ENCODE measurements at places on chromosomes 4 and X. TPM values are rescaled to one million over a fixed set of nuclear protein-coding genes. Genes with fewer than 3 reads are reported as not detected.

DNA sequence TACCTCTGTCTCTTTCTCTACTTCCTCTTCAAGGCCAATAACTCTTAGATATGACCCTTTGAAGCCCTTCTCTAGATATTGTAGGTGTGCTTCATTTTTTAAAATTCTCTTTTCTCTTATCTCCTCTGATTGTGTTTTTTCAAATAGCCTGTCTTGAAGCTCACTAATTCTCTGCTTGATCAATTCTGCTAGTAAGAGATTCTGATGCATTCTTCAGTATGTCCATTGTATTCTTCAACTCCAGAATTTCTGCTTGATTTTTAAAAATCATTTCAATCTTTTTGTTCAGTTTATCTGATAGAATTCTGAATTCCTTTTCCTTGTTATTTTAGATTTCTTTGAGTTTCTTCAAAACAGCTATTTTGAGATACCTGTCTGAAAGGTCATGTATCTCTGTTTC is 47.9 kb downstream of the MCUB start:
- DNase-seq = no peak

- no peak for DNase-seq
Measured at GRCh38 chrX:85379174-85379907, at the start of gene POF1B. Gene POF1B, minus strand, starts transcription at chrX:85379665. Its CDS starts 211 bp downstream, at chrX:85379454.

- no peak for DNase-seq
Measured at GRCh38 chrX:152810403-152810802, 20.2 kb downstream of the CETN2 start.

GRCh38 chr4:152943672-152944071 is 7.5 kb downstream of the FHDC1 start:
- no peak for DNase-seq

GRCh38 chr4:104772849-104773248 is 278.2 kb upstream of the CXXC4 start:
- no peak for DNase-seq

DNA sequence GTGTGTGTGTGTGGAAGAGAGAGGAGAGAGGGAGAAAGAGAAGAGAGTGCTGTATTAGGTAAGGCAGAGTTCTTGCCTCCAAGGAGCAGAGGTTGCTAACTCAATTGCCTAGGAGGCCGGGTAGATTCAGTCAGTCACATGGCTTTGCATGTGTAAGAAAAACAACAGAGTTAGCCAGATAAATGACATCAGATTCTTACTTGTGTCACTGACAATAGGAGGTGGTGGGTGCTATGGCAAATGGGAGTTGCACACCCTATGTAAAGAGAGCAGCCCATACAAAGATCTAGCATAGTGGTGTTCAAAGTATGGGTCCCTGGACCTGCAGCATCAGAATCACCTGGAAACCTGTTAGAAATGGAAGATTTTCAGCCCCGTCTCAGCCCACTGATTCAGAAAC is 14.4 kb upstream of the PGRMC2 start:
- no peak for DNase-seq

- DNase-seq = no peak
Measured at GRCh38 chr4:74370912-74371311, 6.0 kb downstream of the EREG start.

GRCh38 chrX:9072281-9072680 is 38.4 kb upstream of the FAM9B start:
- no peak for DNase-seq

- DNase-seq = no peak
Measured at GRCh38 chrX:77527233-77528001, 80.2 kb downstream of the FGF16 start.

GRCh38 chr4:24321616-24322015 is 262.7 kb downstream of the DHX15 start:
- DNase-seq = no peak

DNA sequence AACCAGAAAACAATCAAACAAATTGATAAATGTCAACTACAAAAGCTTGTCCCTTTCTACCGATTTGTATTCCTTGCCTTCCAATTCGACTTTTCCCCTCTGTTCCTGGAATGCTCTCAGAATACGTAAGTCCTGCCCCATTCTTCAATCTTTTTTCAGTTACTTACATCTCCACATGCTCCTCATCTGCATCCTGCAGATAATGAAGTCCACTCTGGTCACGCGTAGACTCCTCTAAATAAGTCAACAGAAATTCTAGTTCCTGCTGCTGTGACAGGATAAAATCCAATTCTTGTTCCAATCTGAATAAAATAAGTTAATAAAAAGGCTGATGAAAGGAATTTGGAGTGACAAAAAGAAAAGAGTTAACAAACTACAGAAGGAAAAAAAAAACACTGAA is 34.4 kb upstream of the RBM41 start:
- no peak for DNase-seq

DNA sequence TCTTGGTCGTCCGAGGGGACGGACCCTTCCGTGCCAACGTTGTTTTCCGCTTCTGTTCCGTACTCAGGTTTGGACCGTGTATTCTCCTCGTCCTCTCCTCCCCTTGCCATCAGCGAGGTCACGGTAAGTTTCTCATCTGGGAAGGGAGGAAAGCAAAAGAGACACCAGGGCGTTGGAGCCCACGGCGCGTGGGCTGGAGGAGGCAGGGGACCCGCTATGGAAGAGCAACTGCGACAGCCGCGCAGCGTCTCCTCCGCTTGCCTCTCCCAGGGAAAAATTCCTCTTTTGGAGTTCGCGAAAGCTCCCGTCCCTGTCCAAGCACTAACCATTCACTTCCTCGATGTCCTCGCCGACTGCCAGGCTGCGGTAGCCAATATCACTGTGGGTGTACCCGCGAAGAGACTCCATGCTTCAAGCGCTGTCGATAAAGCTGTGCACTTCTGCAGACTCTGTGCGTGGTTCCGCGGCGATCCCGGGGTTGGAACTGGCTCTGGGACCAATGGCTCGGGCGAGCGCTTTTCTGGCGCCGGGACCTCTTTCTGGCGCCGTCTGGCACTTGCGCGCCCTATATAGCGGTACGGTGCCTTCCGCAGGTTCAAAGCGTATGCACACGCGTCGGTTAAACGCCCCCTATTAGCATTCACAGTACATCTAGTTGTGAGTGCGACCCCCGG is at the start of gene ESX1:
Gene ESX1, minus strand, starts transcription at position 492 of the 674 bp plus-strand sequence. Its CDS starts 84 bp downstream, at position 408.
- DNase-seq = no peak

- DNase-seq = no peak
Measured at GRCh38 chrX:140710710-140711109, 1.2 kb downstream of the LINC00632 start.

DNA sequence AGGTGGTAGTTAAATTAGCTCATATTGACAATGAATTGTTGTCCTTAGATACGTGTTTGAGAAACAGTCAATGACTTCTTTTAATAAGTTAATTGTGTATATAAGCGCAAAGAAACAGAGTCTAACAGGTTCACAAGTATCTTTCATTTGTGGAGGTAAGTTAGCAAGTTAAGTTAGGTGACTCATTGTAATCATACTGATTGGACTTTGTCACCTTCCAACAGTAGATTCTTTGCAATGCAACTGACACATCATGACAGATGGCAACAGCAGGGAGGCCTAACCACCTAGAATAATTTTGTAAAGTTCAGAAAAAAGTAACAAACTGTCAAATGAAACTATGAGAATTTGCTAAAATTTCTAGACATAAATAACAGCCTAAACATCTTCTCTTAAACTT is 207.6 kb upstream of the PITX2 start:
- no peak for DNase-seq

DNA sequence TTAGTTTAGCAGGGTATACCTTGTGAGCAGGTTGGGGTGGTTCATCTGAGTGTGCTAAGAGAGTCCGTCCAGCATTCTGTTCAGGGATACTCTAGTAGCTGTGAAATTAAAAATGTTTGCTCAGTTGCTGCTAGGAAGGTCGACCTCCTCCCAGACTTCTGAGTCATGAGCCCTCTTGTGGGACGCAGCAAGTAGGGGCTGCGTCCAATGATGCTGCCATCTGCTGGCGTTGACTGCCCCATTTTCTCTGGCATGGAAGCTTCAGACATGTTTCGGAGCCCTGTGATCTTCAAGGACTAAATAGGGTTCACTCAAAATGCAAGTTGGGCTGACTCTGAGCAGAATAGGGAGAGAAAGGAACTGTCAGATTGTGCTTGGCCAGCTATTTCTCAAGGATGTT is 201.0 kb upstream of the ARSJ start:
- DNase-seq = peak; percentile 4

DNA sequence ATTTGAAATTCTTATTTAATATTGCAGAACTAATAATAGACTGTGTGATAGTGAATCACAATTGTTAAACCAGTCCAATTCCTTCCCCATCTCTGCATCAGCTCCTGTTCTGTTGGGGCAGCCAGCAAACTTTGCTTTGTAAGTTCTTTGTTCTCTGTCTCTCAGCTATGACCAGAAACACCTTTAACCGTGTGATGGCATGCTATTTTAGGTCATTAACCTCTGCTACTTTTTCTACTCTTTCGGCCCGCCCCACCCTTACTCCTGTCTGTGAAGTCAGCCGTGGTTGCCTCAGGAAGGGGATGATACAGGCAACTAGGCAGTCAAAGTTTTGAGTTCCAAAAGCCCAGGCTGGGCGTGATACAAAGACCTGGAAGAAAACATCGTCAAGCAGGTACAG is 51.3 kb upstream of the EGFL6 start:
- DNase-seq = no peak

DNA sequence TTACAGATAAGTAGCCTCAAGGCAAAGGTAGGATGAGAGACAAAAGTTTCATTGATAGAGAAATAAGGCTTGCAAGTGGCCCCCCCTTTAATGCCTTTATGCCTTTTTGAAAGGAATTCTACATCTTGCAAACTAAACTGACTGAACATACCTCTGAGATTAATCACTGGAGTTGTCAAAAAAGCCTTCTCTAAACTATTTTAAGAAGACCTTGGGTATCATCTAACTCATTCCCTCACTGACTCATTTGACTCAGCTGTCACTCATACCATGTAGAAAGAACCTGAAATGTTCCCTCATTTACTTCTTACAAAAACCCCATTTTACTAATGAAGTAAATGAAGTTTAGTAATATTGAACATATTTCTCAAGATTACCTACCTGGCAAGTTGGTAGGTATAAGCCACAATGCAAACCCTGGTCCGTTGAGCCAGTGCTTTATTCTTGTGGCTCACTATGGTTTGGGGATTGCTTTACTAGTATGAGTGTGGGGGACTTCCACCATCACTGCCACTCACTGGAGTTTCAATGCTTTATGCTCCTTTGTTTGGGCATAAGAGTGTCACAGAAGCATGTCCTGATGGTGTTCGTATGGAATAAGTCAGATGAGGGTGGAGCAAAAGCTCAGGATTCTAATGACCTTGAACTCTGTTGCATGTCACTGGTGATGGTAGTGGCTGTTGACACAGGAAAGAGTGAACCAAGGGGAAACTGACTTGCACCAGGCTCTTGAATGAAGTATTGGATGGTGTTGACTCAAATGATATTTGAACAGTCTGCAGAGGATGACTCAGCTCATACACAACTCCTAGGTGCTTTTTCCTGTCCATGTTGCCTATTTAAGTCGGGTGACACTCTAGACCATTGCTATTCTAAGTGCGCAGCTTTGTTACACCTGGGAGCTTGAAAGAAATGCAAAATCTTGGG is 305.5 kb upstream of the EMCN start:
- no peak for DNase-seq

DNA sequence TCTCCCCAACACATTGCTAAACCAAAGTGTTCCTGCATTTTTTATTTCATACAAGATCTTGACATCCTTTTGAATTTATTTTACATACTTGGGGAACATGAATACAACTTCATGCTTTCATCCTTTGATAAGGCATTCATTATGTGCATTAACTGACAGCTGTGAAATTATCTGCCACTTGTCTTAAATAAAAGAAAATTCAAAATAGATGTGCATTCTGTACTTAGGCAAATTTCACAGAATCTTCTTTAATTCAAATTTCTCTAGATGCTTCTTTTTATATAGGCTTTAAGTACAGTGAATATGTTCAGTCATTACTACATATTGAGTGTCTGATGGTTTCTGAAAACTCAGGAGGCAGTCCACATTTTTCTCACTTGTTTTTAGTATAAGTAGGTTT is 518.1 kb downstream of the EPHA5 start:
- no peak for DNase-seq

DNA sequence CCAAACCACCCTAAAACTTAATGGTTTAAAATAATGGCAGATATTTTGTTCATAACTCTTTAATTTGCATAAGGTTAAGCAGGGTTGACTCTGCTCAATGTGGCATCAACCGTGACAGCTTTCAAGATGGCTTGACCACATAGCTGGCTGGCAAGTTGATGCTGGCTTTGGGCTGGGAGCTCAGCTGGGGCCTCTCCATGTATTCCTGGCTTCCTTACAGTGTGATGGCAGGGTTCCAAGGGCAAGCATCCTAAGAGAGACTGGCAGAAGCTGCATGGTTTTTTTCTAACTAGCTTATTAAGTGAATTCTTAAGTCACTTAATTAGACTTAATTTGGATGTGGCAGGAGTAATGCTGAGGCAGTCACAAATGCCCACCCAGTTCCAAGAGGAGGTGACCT is 4.5 kb downstream of the RP2 start:
- DNase-seq = no peak

DNA sequence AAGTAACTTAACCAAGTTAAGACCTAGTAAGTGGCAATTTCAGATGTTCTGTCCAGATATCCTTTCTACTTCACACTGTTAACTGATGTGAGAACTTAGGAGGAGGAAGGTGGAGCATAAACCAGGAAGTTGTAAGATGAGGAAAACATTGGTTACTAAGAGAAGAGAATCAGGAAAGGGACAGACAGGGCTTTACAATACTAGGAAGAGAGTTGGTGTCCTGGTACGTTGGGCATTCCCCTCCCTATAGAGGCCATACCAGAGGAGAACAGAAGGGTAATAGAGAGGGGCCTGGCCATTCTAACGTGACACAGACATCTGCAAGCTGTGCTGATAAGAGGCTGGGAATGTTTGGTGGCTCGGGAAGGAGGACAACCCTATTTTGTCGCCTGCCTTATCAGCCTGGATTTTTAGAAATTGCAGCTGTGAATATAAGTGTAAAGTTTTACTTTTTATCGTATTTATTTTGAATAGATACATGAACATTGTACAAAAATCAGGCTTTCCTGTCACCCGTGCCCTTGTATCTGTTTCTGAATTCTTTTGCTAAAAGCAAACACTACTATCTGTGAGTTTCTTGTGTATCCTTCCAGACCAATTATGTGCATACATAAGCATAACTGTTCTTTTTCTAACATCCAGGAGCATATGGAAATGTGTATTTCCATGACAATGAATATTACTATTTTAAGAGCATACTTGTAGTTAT is 53.5 kb upstream of the HPRT1 start:
- DNase-seq = no peak

GRCh38 chr4:56790691-56791091 is 30.8 kb downstream of the SPINK2 start:
- no peak for DNase-seq

The FABP2 gene
- 0.14 TPM for total RNA-seq

The NBDY gene
- total RNA-seq = 34.3 TPM

The PWWP3B gene
- not detected for total RNA-seq

The ADH6 gene
- not detected for total RNA-seq

The PLXNB3 gene
- total RNA-seq = 0.34 TPM

The CDX4 gene
- total RNA-seq = not detected

The GAGE12E gene
- not detected for total RNA-seq

All from naive thymus-derived CD8-positive, alpha-beta T cell (primary cell).